Spleen (tissue), 13 donors: ENCODE measurements at places on chromosomes 6 and 20.
A peak's percentile ranks its signal among the peaks of the same experiment; 100 is the strongest.

DNA sequence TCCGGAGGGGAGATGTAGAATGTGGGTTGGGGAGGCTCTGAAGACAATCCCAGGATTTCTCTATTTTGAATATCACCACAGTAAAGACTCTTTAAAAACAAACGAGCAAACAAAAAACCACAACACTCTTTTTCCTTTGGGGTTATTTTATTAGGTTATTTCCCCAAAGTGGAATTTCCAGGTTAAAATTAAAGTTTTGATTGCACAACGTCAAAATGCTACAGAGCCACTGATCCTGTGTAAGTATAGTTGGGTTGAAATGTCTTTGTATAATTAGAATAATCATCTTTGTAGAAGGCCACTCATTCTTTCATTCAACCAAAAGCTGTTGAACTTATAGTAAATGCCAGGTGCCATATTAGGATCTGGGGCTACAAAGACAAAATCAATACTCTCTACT lies 19.6 kb upstream of the PIM1 start:
- no peak for DNase-seq

- no peak for DNase-seq
Observed at GRCh38 chr20:13147971-13148370, 73.1 kb upstream of the ISM1 start.

DNA sequence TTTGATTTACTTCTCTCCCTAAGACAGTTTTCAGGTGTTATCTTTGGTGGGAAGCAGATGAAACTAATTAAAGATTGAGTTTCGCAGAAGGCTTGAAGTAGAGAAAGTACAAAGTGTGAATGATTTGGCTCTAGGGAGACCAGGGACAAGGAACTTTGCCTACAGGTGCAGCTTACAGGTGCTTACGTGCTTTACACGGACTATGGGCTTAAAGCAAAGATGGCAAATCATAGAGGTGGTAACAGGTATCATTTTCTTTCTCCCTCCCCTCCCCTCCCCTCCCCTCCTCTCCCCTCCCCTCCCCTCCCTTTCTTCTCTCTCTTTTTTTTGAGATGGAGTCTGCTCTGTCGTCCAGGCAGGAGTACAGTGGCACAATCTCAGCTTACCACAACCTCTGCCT lies 136.3 kb downstream of the SLC35B3 start:
- DNase-seq = no peak

DNA sequence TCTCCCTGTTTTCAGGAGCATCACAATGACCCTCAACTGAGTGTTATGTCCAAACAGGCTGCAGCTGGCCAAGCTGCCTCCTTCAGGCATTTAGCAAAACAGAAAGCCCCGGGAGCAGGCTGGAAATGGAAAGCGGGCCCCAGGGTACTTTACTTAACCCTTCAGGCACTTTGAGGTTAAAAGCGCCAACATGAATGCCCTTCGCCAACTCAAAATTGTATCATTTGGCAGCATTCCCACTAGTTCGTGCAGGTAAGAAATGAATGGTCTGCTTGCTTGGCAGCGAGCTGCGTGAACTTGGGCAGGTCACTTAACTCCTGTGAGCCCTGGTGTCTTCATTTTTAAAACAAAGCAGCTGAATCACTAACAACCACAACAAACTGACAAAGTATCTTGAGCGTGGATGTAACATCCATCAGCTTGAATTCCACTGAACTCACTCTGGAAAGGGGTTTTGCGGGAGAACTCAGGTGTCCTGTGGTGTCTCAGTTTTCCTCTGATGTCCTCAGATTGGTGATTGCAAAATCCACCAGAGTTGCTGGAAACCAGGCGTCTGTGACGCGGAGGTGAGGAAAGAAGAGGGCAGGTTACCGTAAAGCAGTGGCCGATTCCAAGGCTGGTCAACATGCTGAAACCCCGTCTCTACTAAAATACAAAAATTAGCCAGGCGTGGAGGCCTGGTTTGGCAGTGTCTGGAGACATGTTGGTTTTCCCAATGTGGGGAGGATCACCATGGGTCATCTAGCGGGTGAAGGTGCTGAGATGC lies 118.8 kb upstream of the ZNF217 start:
- DNase-seq = no peak

- no peak for DNase-seq
Observed at GRCh38 chr6:105786449-105786848, 299.7 kb upstream of the PRDM1 start.

GRCh38 chr6:141212296-141212695 lies 920.4 kb upstream of the GJE1 start:
- no peak for DNase-seq

- DNase-seq = peak; percentile 22
Observed at GRCh38 chr20:50333812-50334211, 143.2 kb downstream of the CEBPB start.

- DNase-seq = no peak
Observed at GRCh38 chr6:33061987-33062386, 11.5 kb downstream of the HLA-DPA1 start.

DNA sequence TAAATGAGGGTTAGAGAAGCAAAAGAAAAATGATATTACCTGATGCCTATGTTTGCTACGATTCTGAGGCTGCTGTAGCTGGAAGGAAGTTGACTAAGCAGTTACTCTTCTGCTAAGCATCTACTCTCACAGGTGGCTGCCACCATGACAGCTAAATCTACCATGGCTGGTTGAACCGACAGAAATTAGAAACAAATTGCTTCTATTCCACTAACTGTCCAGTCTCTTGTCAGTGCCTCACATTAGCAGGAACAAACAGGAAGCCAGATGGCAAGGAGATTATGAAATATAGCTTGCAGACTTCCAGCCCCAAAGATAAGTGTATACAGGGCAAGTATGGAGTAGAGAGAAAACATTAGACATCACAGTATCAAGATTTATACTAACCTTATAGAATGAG lies 59.4 kb upstream of the TMEM200A start:
- no peak for DNase-seq

DNA sequence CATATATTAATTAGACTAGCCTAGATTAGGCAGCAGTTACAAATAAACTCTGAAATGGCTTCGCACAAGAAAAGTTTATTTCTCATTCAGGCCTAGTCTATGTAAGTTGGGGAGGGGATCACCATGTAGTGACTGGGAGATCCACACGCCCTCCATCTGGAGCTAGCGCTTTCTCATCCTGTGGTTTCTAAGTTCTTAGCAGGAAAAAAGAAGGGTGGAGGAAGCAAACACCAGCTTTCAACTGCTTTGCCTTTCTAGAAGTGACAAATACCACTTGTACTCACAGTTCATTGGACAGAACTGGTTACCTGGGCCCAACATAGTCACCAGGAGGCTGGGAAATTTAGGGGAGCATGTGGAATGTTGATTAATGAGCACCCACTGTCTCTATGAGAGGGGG lies 46.6 kb downstream of the NDUFAF5 start:
- no peak for DNase-seq

DNA sequence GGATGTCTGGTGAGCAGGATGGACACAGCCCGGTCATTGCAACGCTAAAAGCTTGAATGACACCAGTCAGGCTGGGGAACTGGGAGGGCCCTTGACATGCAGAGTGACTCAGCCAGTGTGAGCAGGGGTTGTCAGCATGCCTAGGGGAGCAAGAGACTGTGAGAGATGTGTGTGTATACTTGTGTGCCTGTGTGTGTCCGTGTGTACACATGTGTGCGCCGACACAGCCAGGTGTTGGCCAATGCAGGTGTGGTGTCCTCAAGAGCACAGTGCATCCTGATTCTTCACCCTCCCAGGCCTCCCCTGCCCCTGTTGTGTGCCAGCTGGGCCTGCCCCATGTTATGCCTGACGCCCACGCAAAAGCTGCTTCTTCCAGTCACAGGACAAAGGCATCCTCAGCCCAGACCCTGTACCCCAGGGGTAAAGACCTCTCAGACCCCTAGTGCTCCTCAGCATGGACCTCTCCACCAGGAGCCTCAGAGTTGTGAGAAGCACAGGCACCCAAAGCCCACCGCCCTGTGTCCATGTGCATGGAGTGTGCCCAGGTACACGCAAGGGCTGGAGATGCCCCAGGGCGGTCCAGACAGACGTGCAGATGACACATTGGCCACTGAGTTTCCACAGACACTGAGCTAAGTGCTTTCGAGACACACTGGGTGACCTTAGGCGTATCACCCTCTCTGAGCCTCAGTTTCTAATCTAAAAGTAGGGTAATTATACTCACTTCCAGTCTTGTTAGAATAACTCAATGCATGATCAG lies 16.6 kb downstream of the NRSN2 start:
- DNase-seq = no peak

DNA sequence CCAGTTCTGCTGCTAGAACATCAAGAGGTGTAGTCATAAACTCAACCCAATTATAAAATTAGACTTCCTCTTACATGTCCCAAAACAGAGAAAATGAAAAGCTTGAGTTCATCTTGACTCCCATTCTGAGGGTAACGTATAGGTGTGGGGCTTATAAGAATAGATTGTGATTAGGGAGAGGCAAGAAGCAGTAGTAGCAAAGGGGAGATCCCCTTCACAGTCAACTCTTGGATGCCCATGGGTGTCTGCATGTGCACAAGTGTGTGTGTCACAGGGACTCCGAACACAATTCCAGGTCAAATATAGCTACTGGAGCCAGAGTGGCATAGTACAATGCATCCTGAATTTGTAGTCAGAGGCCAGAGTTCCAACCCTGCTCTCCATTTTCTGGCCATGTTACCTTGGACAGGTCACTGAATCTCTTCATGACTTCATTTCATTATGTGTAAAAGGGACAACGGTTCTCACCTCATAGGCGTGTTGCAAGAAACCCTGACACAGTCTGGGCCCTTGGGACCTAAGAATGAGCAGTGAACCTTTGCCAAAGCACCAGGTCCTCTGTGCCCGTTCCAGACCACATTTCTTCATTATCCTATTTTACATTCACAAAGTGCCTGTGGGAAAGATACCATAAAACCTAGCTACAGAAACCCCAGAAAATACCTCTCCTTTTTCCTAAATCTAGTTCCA lies 11.8 kb downstream of the GSTA4 start:
- no peak for DNase-seq

DNA sequence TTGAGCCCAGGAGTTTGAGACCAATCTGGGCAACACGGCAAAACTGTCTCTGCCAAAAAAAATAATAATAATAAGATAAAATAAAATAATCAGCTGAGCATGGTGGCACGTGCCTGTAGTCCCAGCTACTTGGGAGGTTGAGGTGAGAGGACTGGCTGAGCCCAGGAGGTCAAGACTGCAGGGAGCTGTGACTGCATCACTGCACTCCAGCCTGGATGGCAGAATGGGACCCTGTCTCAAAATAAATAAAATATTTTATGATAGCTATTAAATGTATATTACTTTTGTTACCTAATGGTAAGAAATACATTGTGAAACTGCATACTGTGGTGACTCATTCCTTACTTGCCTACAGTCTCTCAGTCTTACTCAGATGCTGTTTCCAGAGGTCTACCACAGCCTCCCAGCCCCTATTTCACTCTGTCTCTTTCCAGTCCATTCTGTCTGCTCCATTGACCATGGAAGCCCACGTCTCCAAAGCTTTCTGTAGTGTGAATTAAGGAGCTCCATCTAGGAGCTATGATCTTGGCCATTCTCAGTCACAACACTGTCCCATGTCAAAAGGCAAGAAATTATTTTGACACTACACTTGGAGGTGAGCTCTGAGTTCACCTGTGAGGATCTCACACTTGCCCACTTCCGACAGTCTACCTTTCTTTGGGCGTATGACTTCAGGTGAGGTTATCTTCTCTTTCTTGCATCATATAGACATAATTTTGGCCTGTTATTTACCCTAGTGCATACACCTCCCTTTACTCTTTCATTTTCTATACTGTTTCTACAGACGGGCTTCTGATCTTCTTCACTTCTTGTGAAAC lies 22.4 kb upstream of the SNX9 start:
- DNase-seq = no peak

DNA sequence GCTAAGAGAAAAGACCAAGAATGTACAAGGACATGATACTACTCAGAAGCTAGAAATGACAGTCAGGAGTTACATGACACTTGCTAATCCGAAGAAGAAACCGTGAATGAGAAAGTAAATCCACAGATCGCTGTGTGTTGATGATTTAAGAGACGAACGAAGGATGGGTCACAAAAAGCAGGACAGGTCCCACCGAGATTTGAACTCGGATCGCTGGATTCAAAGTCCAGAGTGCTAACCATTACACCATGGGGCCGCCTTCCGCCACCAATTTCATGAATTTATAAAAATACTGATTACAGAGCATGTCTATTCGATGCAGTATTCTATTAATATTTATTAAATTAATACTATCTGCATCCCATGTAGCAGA lies 54.0 kb upstream of the BTN3A2 start:
- no peak for DNase-seq

- no peak for DNase-seq
Observed at GRCh38 chr6:75853806-75854205, 104.8 kb downstream of the MYO6 start.

DNA sequence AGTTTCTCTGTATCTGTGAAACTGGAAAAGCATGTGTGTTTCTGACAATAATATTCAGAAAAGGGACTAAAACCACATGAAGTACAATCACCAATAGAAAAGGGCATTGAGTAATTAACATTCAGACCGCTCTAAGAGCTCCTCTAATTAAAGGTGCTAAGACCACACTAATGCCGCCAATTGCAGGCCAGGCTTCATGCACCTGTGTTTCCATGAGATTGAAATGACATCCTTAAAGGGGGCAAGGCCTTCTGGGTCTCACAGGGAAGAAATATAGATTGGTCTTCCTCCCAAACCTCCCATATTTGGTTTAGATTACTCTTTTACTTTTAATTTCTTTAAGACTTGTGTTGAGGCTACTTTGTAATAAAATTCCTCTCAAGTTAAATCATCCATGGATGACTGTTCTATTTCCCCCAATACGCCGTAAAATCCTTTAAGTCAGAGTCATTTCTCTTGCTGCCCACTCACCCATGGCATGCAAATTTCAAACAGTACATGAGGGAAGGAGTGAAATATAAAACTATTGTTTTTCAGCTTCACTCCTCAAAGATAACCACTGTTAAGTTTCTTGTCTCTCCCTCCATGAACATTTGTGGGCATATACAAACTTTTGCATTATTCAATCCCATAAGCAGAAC lies 110.6 kb downstream of the UBE3D start:
- no peak for DNase-seq

GRCh38 chr20:10213526-10213925 lies 5.1 kb upstream of the SNAP25 start:
- no peak for DNase-seq

GRCh38 chr6:257031-257725 lies 35.1 kb upstream of the DUSP22 start:
- no peak for DNase-seq

GRCh38 chr6:138044458-138044857 lies 62.8 kb downstream of the PERP start:
- DNase-seq = no peak

GRCh38 chr6:7189101-7189758 lies 81.5 kb downstream of the RREB1 start:
- no peak for DNase-seq

DNA sequence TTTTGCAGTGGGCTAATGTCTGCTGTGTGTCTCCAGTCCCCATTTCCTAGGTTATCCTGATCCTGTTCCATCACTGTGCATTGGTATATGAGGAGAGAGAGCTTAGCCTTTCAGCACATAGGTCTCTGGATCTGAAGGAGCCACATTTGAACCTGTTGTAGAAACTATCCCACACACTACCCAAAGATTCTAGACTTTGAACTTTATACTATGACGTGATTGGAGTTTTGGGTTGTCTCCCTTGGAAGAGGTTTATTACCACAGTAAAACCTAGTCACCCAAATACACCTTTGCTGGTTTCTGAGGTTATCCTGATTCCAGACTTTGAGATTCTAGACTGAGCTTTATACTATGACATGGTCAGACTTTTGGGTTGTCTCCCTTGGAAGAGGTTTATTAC lies 8.0 kb upstream of the OSTM1 start:
- no peak for DNase-seq

- DNase-seq = peak; percentile 89
Observed at GRCh38 chr20:17969884-17970409, 1.1 kb downstream of the MGME1 start.
